ENCODE measurements at places on chromosomes 6 and 20. TPM values are rescaled to one million over a fixed set of nuclear protein-coding genes. Genes with fewer than 3 reads are reported as not detected.

DNA sequence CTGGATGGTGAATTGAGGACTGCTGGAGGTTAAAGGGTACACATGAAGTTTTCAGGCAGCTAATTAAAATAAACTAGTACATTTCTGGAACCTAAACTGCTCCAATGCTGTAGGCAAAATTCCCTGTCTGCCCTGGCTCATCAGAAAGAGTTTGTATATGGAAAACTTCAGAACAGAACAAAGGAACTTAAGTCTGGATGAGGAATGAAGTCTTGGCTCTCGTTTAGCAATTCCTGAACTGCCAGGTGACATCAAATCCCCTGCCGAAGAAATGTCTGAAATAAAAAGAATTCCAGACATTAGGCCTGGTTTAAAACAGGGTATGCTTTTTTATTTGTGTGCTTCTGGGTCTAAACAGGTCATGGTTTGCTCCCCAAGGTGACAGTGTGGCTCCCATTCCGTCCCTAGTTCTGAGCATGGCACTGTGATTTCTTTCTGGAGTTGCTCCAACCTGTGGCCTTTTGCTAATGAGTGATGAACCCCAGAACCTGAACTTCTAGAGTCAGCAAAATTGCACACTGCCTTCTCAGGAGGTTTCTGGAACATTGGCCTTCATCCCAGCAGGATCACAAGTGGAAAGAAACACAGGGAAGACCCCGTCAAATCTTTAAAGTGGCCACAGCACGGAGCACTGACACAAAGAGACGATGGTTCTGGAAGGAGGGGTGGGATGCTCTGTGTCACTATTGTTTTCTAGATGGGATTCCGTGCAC lies 129.4 kb upstream of the NAA20 start:
- no peak for DNase-seq

CCN6 gene
- not detected for total RNA-seq

- DNase-seq: no peak
These were observed 407.6 kb upstream of the SOX4 start for GRCh38 chr6:21185861-21186478.

TUBB1 gene
- total RNA-seq: not detected

- DNase-seq: no peak
These were observed 14.6 kb upstream of the HLA-F start for GRCh38 chr6:29708432-29709179.

HLA-DPB1 gene
- 82.5 TPM for total RNA-seq

Measured in ureter (tissue), 1 donor.